Spinal cord (tissue), 10 donors: ENCODE measurements at places on chromosomes 3 and 15. TPM values are rescaled to one million over a fixed set of nuclear protein-coding genes. Genes with fewer than 3 reads are reported as not detected.

GRCh38 chr15:69595009-69595791 lies 142.6 kb downstream of the RPLP1 start:
- DNase-seq = no peak
- no peaks in the 10 kb centered on the region for H3K36me3 ChIP-seq
- H3K27me3 ChIP-seq = peaks cover 9% of the 10 kb centered on the region
- peaks cover 31% of the 10 kb centered on the region for H3K4me1 ChIP-seq
- no peak overlapping the region for H3K4me3 ChIP-seq

GP5 gene
- 0.69 TPM for total RNA-seq

DNA sequence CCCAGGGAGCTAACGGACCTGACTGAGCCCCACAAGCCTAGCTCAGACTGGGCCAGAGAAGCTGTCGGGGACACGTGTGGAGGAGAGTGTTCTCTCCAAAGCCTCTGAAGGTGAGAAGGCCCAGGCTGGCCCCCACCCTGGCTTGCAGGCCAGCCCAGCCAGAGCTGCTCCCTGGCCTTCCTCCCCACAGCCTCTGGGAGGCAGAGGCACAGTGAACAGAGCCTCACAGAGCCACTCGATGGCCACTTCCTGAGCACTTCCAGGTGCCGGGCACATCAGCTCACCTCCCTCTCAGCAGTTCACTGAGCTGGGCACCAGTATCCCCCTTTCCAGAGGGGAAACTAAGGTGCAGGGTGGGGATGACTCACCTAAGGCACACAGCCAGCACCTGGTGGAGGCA lies 109.4 kb upstream of the LINGO1 start:
- no peak overlapping the region for H3K27ac ChIP-seq
- H3K27me3 ChIP-seq = no peaks in the 10 kb centered on the region
- H3K4me3 ChIP-seq = no peak overlapping the region
- peaks cover 71% of the 10 kb centered on the region for H3K4me1 ChIP-seq
- no peak for DNase-seq

- H3K4me1 ChIP-seq = peaks cover 7% of the 10 kb centered on the region
- H3K4me3 ChIP-seq = no peak overlapping the region
- H3K36me3 ChIP-seq = no peaks in the 10 kb centered on the region
Observed at GRCh38 chr3:197810901-197811300, 19.8 kb downstream of the LRCH3 start.
